Activated naive CD4-positive, alpha-beta T cell (primary cell): ENCODE measurements at places on chromosomes 1 and 21.

DNA sequence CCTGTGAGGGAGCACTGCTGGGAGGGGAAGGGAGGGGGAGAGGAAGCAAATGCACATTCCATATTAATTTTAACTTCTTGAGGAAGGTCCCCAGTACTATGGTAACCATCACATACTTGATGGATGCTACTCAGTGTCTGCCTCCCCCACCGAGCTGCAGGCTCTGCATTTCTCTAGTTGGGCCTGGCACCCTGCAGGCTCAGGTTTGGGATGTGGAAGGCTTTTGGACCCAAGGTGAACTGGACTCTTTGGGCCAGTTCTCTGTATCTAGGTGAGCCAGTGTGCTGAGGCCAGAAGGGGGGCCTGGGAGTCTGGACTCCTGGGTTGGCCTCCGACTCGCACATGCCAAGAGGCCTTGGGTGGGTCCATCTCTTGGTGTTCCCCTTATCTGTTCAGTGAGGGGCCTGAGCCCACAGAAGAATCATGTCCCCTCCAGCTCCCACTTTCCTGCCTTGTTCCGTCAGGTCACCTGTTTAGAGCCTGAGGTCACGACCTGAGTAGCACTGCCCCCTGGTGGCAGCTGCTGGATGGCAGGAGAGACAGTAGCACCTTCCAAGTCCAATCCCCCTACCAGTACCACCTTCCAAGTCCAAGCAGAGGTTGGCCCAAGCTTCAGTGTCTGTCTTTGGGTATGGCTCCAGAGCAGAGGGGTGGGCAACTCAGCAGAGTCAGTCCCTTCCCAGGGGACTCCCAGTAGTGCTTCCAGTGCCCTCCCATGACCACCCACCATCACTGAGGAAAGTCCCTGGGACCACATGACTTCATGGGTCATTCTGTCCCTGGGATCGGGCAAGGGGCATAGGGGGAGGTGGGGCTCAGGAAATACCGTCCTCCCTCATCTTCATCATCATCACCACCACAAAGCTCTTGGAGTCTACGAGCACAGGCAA, 241.8 kb downstream of the TRABD2B start:
- DNase-seq, result peak; percentile 10

GRCh38 chr1:59885160-59885832, 41.3 kb downstream of the CYP2J2 start:
- DNase-seq, result no peak

GRCh38 chr1:92343061-92343460, 44.2 kb downstream of the RPAP2 start:
- DNase-seq, result no peak

DNA sequence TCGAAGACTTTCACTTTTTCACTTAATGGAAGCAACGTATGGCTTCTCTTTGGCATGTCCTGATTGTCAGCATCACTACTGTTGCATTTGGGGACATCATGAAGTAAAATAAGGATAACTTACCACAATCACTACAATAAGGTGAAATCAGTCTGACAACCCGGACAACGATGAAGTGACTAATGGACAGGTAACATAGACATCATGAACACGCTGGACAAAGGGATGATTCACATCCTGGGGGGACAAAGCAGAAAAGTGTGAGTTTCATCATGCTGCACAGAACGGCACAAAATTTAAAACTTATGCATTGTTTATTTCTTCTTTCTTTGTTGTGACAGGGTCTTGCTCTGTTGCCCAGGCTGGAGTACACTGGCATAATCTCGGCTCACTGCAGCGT, 53.9 kb downstream of the FH start:
- DNase-seq, result no peak

DNA sequence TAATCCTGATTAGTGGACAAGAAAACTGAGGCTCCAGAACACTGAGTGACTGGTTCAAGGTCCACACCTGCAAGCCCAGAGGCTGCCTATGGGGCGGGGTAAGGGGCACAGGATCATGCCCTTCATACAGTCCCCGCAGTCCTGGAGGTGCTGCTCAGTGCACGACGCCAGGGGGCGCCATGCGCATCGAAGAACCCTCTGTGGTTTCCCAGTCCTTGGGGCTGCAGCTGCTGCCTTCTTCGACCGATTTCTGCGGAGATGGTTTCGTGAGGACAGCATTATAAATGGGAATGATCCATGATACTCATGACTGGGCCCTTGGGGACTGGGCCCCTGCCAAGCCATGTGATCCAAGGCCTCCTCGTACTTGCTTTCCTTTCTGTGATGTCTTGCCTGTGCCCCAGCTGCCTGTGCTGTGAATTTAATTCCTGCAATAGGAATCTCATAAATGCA, 37.1 kb upstream of the ARHGEF10L start:
- no peak for DNase-seq

DNA sequence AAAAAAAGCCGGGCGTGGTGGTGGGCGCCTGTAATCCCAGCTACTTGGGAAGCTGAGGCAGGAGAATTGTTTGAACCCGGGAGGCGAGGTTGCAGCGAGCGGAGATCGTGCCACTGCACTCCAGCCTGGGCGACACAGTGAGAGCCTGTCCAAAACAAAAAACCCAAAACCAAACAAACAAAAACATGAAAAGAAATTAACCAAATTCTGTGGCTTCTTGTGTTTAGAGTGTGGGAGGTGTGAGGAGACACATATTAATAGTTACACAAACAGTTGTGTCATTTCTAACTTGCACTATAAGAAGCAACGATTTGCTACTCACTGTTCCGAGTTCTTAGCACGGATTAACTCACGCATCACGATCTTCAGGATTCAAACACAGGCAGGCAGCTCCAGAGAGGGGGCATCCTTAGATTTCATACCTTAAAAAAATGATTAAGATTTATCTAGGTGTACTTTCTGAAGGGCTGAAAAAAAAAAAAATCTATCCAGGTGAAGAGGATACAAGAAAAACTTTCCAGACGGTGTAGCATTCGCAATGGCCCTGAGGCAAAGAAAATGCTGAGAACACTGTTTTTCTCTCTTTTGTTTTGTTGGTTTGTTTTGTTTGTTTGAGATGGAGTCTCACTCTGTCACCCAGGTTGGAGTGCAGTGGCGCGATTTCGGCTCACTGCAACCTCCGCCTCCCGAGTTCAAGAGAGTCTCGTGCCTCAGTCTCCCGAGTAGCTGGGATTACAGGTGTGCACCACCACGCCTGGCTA, 713 bp upstream of the HMGCL start:
- DNase-seq, result no peak

- DNase-seq, result no peak
Observed at GRCh38 chr21:14491269-14491681, 54.8 kb downstream of the SAMSN1 start.

DNA sequence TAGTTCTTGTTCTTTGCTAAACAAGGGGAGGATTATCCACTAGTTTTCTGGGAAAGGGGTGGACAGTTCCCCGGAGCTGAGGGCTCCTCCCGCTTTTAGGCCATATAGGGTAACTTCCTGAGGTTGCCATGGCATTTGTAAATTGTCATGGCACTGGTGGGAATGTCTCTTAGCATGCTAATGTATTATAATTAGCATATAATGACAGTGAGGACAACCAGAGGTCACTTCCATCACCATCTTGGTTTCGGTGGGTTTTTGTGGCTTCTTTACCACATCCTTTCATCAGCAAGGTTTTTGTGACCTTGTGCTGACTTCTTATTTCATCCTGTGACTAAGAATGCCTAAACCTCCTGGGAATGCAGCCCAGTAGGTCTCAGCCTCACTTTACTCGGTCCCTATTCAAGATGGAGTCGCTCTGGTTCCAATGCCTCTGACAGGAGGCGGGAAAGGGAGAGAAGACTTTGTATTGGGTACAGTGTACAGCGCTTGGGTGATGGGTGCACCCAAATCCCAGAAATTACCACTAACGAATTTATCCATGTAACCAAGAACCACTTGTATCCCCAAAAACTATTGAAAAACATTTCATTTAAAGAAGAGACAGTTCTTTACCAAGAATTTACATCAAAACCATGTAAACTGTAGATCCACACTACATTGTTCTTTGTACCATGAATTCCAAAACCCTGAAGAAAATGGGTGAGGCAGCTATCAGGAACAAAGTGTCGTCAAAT, 8.7 kb upstream of the SLC2A5 start:
- no peak for DNase-seq

DNA sequence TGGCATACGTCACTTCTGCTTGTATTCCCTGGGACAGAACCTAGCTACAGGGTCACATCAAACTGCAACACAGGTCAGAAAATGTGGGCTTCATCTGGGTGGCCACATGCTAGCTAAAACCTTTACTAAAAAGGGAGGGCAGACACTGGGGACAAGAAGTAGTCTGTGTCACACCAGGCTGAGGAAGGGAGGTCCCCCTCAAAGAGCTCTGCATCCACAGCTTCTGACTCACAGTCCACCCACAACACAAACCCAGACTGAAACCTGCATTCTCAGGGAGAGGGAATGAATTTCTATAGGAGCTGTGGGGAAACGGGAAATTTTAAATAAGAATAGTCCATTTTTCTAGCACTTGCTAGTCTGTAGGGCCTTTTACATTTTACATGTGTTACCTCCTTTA, 16.2 kb downstream of the OLIG2 start:
- no peak for DNase-seq

DNA sequence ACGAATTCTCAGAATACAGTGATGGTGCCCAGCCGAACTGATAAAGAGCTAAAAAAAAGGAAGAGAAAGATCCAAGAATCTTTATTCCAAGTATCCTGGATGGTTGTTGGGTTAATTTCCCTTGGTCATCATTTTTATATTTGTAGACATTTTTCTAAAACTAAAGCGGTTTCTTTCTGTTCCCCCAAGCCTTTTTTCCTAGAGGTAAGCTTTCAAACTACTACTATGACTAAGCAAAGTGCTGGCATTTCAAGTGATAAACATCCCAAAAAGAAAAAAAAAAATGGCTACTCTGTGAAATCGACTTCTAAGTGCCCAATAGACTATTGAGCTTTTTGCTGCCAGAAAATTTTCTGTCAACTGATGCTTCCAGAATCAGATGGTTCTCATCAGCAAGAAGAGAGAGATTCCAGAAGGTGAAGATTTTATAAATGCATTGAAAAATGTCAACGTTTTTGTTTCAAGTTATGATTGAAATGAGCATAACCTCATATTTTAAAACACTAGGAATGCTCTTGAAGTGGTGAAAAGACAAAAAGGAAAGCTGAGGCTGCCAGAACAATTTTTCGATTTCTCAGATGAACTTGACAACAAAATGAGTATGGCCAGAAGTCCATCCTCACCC, 96.1 kb upstream of the ZC3H11B start:
- no peak for DNase-seq

DNA sequence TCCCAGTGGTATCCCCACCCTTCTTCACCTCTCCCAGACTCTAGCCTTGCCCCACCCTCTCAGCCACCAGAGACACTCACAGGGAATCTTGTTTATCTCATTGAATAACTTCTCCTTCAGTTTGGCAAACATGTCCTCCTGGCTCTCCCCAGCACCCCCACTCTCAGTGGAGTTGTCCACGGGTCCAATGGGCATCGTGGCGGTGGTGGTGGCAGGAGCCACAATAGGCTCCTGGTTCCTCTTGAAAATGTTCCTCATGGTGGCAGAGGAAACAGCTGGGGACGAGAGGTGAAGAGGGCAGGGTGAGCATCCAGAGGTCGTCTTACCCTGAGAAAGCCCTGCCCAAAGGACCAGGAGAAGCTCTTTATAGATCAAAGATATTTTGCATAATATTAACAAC, 104.7 kb downstream of the SYT2 start:
- DNase-seq, result no peak

DNA sequence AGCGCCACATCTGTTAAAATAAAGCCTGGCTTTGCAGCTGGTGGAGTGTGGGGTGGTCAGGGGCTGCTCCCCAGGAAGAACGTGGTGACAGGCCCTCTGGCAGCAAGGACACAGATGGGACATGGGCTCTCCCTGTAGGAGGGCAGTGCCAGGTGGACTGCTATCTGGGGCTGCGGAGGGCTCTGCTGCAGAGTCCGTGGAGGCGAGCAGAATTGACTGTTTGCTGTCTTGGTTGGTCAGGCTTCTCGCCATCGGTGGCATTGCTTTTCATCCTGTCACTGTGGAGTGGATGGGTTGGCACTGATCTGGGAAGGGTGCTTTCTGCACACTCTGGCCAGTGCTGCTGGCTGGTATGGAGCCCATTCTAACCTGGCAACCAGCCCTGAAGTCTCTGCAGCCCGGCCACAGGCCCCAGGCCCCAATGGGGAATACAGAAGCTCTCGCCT, 103.0 kb downstream of the LAMC2 start:
- DNase-seq, result no peak

- no peak for DNase-seq
Observed at GRCh38 chr1:37274486-37274885, 199.9 kb upstream of the ZC3H12A start.

GRCh38 chr21:16536643-16537434, 807.1 kb downstream of the USP25 start:
- no peak for DNase-seq

DNA sequence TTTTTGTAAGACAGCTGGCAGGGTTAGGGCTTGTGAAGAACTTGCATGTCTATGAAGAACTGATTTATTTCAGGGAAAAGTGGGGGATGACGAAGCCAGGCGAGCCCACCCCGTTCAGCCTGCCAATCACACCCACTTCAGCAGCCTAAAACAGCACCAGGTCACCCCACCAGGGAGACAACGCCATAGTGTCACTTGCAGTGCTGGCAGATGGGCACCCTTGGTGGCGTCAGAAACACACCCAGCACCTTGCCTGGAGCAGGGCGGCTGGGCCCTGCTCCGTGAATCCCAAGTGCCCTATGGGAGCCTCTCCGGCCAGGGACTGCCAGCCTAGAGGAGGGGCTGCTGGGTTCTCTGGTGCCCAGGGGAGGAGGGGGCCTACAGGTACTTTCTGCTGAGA, 5.0 kb upstream of the NADK start:
- DNase-seq, result no peak

- no peak for DNase-seq
Observed at GRCh38 chr1:165306543-165307434, 49.7 kb downstream of the LMX1A start.

DNA sequence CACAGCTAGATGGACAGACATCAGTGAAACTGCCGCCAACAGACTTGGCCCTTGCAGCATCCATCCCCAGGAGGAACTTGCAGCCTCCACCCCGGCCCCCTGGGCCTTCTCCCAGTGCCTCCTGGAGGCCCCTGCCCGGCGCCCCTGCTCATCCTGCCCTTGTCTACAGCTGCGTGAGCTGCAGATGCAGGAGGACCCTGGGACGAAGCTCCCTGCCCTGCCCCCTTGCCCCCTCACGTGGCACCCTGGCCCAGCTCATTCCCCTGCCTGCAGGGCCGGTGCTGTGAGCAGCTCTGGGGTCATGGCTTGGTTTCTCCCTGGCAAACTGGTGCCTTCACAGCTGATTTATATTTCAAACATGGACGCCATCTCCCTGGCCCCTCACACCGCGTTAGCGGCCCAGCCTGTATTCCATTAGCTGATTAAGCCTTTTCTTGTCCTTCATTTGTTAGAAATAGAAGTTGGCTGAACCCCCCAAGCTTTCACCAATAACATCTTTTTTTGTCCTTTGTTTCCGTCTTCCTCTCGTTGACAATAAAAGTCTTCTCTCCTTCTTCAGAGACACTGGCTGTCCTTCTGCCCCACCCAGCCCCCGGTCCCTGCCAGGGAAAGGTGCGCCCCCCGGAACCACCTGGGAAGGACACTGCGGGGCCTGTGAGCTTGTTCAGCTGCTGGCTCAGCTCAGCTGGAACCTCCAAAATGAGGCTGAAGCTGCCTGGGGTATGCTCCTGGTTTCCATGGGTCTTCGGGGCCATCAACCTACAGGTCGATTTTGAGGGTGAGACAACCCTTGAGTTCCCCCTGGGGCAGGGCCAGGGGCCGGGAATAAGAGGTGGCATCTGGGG, 34.0 kb upstream of the SLC19A1 start:
- DNase-seq, result no peak

GRCh38 chr1:27339213-27339612, 2.6 kb upstream of the SYTL1 start:
- no peak for DNase-seq
